NCI-H1436 treated with DMSO at 0.1 percent for 48 hours (cell line): ENCODE measurements at places on chromosomes 5 and 9.

DNA sequence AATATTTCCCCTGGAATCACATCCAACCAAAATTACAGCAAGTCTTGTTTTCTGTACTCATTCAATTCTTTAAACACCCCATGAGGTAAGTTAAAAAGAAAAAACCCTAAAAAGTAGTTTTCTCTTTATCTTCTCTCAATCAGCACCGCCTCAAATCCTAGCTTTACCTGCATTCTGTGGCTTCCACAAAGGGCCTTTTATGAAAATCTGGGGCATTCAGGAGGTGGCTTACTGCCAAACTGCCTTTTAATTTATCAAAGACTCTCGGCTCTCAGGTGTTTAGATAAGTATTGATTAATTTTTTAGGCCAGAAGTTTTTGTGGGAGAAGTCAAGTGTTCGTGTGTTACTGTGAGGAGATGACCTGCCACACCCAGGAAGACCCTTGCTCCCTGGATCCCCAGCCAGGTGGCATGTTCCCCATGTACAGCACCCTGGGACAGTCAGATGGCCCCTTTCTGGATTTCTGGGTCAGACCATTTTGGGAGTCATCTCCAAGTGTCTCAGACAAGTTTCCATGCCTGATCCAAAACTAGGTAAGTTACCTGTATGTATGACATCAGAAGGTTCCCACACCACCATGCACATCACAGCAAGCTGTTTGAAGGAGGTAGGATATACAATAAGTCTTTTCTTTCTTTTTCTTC is 6.2 kb upstream of the TMEM171 start:
- no peak for DNase-seq

- DNase-seq = no peak
These were observed 48.6 kb downstream of the SHB start for GRCh38 chr9:38020151-38021076.

- no peak for DNase-seq
These were observed 286.5 kb downstream of the MLLT3 start for GRCh38 chr9:20335668-20336332.

DNA sequence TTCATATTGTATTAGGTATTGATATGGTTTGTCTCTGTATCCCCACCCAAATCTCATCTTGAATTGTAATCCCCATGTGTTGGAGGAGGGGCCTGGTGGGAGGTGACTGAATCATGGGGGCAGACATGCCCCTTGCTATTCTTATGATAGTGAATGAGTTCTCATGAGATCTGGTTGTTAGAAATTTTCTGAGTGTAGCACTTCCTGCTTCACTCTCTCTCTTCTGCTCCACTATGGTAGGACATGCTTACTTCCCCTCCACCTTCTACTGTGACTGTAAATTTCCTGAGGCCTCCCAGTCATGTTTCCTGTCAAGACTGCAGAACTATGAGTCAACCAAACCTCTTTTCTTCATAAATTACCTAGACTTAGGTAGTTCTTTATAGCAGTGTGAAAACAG is 187.4 kb upstream of the SLC24A2 start:
- no peak for DNase-seq

- no peak for DNase-seq
These were observed 306.5 kb upstream of the ITGA1 start for GRCh38 chr5:52481201-52481600.

GRCh38 chr5:131286400-131286715 is 22.5 kb downstream of the CDC42SE2 start:
- no peak for DNase-seq

- no peak for DNase-seq
These were observed 9.3 kb upstream of the TRPC7 start for GRCh38 chr5:136374638-136375037.

DNA sequence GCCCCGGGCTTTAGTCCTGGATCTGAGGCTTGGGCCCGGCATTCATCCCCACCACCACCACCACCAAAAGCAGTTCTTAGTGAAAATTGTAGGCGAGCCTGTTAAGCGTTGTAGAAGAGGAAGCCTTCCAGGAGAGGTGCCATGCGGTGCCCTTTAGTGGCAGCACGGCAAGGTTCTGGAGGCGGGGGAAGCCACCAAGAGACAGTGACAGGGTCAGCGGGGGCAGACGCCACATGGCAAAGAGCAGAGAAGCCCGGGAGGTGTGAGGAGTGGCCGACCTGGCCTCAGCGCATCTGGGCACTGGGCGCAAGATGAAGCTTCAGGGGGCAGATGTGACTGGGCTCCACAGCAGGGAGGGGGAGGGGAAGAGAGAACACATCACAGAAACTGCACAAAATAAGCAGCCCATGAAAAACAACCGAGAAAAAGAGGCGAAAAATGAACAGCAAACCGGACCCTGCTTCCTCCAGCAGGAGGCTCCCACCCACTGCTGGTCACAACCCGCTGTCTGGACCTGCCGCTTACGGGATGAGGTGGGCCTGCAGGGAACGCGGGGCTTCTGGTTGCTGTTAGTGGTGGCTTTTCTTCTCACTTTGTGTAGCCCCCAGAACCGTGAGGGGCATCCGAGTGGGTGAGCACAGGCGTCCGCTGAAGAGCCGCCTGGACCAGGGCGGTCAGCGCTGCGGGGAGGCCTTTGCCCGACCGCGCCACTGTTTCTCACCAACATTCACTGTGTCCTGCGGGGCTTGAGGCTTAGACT is 4.3 kb downstream of the LRRC14B start:
- no peak for DNase-seq

DNA sequence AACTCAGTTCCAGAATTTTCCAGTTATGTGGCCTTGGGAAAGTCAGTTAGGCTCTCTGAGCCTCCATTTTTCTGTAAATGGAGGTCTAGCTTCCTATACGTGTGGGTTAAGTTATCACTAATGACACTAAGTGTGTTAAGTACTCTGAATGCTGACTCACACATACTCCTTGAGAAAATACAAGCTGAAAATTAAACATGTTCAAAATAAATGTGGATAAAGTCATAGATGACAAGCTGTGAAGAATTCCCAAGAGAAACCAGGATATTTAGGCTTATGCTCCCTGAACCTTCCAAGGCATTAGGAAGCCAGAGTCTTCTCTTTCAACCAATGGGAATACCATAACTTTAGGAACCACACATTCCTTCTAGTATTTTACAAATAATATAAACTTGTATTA is 58.1 kb downstream of the ABCA1 start:
- DNase-seq = no peak

- DNase-seq = no peak
These were observed 1.2 kb downstream of the CKS2 start for GRCh38 chr9:89312222-89312571.

GRCh38 chr5:154278908-154279307 is 88.4 kb downstream of the GALNT10 start:
- no peak for DNase-seq

- no peak for DNase-seq
These were observed 110.4 kb downstream of the LIFR start for GRCh38 chr5:38446029-38446522.

DNA sequence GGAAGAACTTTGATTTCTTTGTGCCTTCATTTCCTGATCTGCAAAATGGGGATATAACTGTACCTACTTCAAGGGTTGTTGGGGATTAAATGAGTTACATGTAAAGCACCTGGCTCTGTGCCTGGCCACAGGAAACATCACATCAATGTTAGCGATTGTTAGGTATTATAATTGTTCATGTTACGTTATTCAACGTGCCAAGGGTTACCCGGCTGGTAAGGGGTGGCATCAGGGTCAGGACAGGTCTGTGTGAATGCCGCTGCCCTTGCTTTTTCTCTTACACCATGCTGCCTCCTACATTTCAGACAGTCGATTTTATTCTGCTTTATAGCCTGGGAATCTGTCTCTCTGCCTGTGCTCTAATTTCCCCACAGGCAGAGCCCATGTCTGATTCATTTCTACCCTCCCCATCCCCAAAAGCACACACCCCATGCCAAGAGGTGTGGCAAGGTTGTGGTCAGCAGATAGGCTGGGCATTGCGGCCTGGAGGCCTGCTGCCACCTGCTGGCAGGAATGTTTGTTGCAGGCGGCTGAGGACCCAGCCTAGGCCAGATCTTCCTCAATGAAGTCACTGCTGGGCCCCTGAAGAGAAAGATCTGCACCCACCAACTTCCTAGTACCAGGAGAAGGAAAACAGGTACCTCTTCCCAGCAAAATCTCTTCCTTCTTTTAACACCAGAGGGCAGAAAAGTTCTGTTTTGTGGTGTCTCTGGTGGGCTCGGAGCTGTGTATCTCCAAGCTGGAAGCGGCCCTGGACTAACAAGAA is 5.3 kb downstream of the ANKS6 start:
- DNase-seq = no peak

- no peak for DNase-seq
These were observed 42.0 kb downstream of the CRB2 start for GRCh38 chr9:123397975-123398374.

DNA sequence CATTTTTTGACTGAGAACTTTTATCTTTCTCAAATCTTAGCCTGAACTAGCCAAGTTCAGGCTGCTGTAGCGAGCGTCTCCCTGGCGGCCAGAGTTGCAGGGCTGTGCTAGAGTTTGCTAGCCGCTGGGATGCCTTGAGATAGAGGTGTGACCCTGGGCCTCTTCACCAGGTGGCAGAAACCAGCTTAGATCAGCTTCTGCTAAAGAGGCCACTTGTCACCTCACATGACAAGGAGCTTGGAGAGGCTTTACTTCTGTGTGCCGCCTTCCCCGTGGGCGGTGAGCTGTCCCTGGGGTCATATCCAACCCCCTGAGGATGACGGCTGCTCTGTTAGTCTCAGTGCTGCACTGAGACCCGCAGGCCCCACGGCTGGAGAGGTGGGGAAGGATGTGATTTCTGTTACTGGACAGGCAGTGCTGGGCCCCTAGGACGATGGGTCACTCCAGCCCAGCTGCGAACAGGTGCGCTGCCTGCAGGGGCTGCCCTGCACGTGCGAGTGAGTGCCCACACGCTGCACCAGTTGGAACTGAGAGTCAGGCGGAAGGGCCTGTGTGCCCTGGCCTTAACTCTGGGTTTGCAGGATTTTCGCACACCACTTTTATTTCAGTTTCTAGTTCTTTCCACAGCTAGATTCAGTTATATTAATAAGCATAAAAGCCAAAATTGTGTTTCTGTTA is 63.8 kb downstream of the EHMT1 start:
- no peak for DNase-seq
